ENCODE measurements at places on chromosomes 3 and 15. TPM values are rescaled to one million over a fixed set of nuclear protein-coding genes. Genes with fewer than 3 reads are reported as not detected.

UBA5 gene
- total RNA-seq: 19.8 TPM

GOLGA8G gene
- total RNA-seq: not detected

ATP11B gene
- total RNA-seq: 84.2 TPM

SCAANT1 gene
- total RNA-seq: not detected

ITIH3 gene
- total RNA-seq: not detected

WDR93 gene
- not detected for total RNA-seq

SKOR1 gene
- not detected for total RNA-seq

TPRG1 gene
- total RNA-seq: 0.24 TPM

THSD4 gene
- 23.1 TPM for total RNA-seq

KLHL40 gene
- total RNA-seq: not detected

CLDN11 gene
- 7.5 TPM for total RNA-seq

FBXL22 gene
- total RNA-seq: not detected

HPS3 gene
- 19.5 TPM for total RNA-seq
